Neural cell (in vitro differentiated cells): ENCODE measurements at places on chromosomes 5 and 9. TPM values are rescaled to one million over a fixed set of nuclear protein-coding genes. Genes with fewer than 3 reads are reported as not detected.

DOCK8 gene
- polyA plus RNA-seq = 0.04 TPM in 1 of 2 replicates, not detected in the other

IFNA21 gene
- not detected in 2 replicates for polyA plus RNA-seq

NDUFA8 gene
- polyA plus RNA-seq = 65.0 and 73.1 TPM in 2 replicates

TRPM3 gene
- 1.3 and 2.0 TPM in 2 replicates for polyA plus RNA-seq

CCNJL gene
- 0.28 and 0.84 TPM in 2 replicates for polyA plus RNA-seq

FSTL4 gene
- polyA plus RNA-seq = 0.57 and 1.6 TPM in 2 replicates

SCGB3A1 gene
- not detected in 2 replicates for polyA plus RNA-seq

ARID3C gene
- 2.1 and 2.8 TPM in 2 replicates for polyA plus RNA-seq

NAIF1 gene
- 9.9 and 10.2 TPM in 2 replicates for polyA plus RNA-seq

PCDHB13 gene
- 1.0 and 1.6 TPM in 2 replicates for polyA plus RNA-seq

THBS4 gene
- polyA plus RNA-seq = 6.3 TPM in 2 replicates

UNC5A gene
- polyA plus RNA-seq = 2.7 and 3.8 TPM in 2 replicates

INSL6 gene
- not detected in 2 replicates for polyA plus RNA-seq

CFAP90 gene
- 0.45 and 2.1 TPM in 2 replicates for polyA plus RNA-seq

SNCAIP gene
- 25.6 and 29.9 TPM in 2 replicates for polyA plus RNA-seq

SLC28A3 gene
- polyA plus RNA-seq = not detected in 2 replicates

CAMLG gene
- polyA plus RNA-seq = 79.0 and 104 TPM in 2 replicates

PCDHA3 gene
- 1.7 and 3.0 TPM in 2 replicates for polyA plus RNA-seq

SAXO1 gene
- not detected in 2 replicates for polyA plus RNA-seq

MOB3B gene
- polyA plus RNA-seq = 1.8 and 2.2 TPM in 2 replicates

NTNG2 gene
- 0.26 and 0.43 TPM in 2 replicates for polyA plus RNA-seq

HNRNPH1 gene
- polyA plus RNA-seq = 982 and 1,058 TPM in 2 replicates

PRRX2 gene
- polyA plus RNA-seq = not detected in 2 replicates

SLCO6A1 gene
- polyA plus RNA-seq = not detected in 2 replicates

SV2C gene
- polyA plus RNA-seq = 0.45 and 0.88 TPM in 2 replicates

FOXE1 gene
- polyA plus RNA-seq = 0.14 TPM in 1 of 2 replicates, not detected in the other

PTPRD gene
- polyA plus RNA-seq = 143 and 153 TPM in 2 replicates

IRX2 gene
- polyA plus RNA-seq = 0.16 and 0.95 TPM in 2 replicates

RNF208 gene
- 1.2 and 1.5 TPM in 2 replicates for polyA plus RNA-seq

NMUR2 gene
- not detected in 2 replicates for polyA plus RNA-seq

PMPCA gene
- 61.3 and 62.6 TPM in 2 replicates for polyA plus RNA-seq

AFAP1L1 gene
- polyA plus RNA-seq = not detected in 2 replicates

DMXL1 gene
- 27.3 and 46.9 TPM in 2 replicates for polyA plus RNA-seq

DAB2IP gene
- polyA plus RNA-seq = 17.3 and 24.8 TPM in 2 replicates

BTNL8 gene
- not detected in 2 replicates for polyA plus RNA-seq

MEIKIN gene
- polyA plus RNA-seq = not detected in 2 replicates

LCN1 gene
- polyA plus RNA-seq = not detected in 2 replicates

SIT1 gene
- not detected in 2 replicates for polyA plus RNA-seq

CTXN3 gene
- polyA plus RNA-seq = 0.83 and 1.0 TPM in 2 replicates
